ENCODE measurements at places on chromosomes 1 and 21.

GRCh38 chr1:20323613-20323920 is 32.9 kb downstream of the VWA5B1 start:
- no peak for DNase-seq

DNA sequence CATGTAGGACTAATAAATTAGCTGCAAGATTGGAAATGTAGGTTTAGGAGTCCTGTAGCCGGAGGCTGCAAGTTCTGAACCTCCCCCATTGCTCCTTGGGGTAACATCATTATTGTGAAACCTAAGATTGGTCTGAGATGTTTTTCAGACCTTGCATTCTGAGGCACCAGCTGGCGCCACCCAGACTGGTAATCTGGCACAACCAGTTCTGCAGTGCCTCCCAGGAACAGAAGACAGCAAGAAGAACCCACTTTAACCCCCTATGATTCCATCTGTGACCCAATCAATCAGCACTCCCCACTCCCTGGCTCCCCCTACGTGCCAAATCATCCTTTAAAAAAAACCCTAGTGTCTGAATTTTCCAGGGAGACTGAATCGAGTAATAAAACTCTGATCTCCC is 11.6 kb upstream of the DNAJC6 start:
- DNase-seq: no peak

DNA sequence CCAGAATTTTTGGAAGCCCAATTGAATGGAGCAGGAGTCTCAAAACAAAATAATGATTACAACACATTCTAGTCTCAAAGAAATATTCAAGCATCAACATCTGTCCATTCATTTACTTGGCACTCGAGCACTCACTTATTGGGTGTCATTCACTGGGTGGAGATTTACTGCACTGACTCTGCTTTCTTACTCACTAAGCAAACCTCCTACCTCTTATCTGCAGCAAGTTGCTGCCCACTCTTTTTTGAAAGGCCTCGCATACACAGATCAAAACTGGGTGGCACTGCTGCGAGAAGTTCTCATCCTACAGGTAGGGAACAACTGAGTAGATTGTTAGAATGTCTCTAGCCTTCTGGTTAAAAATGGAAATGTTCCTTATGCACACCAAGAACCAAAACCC is 18.0 kb downstream of the RHBDL2 start:
- DNase-seq: no peak

- no peak for DNase-seq
Measured at GRCh38 chr1:99676876-99677275, 31.0 kb downstream of the PALMD start.

DNA sequence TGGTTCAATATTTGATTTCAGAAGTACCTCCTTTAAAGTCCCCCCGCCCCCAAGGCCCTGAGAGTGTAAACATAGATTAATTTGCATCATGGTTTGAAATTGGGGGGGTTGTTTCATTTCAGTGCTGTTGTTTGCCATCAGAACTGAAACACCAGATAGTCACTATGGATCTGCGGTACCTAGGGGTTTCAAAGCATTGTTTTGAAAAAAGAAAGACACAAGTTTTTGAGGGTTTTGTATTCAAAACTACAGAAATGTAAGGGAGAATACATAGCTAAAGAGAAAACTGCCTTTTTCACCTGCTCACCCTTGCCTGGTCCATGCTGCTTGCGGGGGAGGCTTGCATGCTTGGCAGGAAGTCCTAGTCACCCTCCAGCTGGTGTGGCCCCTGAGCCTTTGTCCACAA is 59.3 kb downstream of the ACP6 start:
- no peak for DNase-seq

DNA sequence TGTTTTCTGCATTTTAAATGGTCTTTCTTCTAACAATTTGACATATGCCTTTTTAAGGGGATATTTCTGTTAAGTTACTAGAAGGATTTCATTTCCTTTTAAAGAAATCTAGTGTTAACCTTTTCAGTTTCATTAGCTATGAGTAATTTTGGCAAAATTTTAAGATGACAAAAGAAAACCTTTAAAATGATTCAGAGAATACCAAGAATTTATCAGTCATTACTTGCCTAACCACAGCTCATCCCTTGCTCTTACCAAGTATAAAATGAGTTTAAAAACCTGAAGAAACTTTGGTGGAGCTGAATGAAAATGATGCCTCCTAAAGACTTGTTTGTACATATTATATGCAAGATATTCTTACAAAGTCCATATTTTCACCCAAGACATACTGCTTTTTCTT is 101.7 kb downstream of the NEK7 start:
- no peak for DNase-seq

DNA sequence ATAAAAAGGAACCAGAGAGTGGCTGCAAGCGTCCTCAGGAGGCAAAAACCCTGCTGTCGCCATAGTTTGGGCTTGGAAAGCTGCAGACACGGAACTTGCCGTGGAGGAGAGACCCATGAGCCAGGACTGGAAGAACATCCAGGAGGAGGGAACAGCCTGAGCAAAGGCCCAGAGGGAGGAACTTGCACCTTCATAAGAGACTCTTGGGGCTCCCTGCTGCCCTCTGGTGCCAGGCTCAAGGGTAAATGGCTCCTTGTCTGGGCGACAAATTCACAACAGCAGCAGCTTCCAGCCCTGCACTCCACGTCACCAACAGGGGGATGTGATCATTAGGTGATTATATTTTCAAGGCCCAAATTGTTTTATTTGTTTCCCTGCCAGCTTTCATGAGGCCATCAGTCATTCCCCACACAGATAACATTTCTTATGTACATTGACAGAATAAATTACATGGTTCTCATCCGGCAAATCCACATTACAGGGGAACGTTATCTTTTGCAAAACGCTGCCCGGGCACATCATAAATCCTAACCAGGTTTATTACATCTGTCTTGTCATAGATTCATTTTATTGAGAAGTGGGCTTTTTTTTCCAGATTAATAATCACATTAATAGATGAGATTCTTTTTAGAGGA is 143.0 kb upstream of the GRIK3 start:
- no peak for DNase-seq

- DNase-seq: no peak
Measured at GRCh38 chr1:200265104-200265503, 144.7 kb downstream of the ZNF281 start.

- DNase-seq: no peak
Measured at GRCh38 chr1:212791261-212791675, 309 bp downstream of the NSL1 start.

DNA sequence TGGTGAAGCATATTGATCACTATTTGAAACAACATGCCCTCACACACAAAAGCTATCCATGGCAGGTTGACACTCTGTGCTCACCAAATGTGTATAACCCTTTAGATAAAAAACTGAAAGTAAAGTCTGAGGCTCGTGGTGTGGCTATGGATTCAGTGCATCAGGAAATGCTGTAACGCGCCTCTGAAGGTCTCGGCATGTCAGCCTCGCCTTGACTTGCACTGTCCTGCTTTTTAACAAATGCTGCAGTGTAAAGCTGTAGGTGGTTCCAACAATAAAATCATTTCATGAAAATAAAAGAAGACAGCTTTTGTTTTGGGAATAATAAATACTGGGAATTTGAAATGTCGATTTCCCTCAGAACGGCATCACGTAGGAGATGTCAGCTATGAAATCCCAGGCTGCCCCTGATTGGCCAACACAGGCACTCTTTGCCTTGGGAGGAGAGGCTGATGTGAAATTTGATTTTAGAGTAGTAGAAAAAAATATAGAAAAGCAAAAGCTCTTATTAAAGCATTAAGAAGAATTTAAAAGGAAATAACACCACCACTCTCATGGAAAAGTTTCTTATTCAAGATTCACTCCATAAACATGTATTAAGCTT is 168.2 kb downstream of the DSCAM start:
- no peak for DNase-seq

DNA sequence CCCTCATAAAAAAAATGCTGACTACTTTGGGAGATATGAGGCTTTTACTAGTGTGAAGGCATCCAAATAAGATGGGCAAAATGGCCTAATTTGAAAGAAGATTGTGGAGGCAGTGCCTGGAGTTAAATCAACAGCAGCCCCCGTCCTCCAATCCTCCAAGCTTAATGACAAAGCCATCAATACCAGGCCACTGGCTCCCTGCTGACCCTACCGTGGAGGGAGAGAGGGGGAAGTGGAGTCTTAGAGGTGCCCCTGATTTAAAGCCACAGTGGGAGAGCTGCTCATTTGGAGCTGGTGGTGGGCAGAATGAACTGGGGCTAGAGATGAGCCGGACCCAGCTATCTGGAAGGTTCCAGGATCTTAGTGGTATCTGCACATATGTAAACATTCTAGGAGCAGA is 24.3 kb upstream of the KNCN start:
- no peak for DNase-seq

- no peak for DNase-seq
Measured at GRCh38 chr1:22344851-22345560, 106.6 kb upstream of the ZBTB40 start.

DNA sequence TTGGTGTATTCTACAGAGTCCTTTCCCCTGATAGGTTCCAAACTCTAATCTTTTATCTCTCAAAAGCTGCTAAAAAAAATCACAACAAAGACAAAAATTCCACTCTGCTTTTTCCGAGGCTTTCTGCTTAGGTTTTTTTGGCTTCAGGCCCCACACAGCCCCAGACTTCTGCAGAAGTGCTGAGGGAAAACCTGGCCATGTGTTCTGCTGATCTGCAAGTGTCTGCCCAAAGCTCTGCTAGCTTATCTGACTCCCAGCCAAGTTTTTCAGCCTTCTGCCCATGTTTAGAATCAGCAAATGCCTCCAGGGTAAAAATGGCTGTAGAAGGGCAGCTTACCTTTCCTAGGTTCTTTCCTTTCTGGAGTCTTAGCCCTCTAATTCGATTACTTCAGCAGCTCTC is 28.4 kb downstream of the DISP3 start:
- DNase-seq: no peak

DNA sequence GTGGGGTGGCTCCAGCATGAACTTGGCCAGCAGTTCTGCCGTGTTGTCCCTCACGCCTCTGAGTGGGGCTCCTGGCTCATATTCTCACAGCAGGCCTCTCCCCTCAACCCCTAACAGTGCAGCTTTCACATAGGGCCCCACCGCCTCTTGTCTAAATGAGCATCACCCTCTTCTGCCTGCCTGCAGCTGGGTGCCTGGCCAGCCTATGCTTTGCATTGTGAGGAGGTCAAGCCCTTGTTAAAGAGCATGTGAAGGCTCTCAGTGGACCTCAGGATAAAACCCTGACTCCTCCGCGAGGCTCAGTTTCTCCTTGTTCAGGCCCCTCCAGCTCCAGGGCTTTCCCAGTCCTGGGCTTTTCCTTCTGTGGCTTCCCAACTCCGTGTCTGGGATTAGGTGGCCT is 34.8 kb downstream of the CRYAA start:
- DNase-seq: no peak

DNA sequence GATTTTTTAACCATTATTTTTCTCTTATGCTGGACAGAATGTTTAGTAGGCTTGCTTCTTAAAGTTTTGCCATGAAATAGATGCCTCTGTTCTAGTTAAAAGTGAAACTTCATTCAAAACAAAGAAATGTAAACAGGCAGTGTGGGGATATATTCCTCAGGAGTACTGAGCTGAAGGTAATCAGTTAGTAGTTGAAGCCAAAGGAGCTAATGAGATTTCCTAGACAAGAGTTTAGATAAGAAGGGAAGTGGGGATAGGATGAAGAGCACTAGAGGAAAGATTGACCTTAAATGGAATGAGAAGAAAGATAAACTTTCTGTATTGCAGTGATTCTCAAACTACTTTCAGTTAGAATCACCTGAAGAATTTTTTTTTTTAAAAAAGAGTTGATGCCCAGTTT is 23.9 kb downstream of the PRRC2C start:
- no peak for DNase-seq

DNA sequence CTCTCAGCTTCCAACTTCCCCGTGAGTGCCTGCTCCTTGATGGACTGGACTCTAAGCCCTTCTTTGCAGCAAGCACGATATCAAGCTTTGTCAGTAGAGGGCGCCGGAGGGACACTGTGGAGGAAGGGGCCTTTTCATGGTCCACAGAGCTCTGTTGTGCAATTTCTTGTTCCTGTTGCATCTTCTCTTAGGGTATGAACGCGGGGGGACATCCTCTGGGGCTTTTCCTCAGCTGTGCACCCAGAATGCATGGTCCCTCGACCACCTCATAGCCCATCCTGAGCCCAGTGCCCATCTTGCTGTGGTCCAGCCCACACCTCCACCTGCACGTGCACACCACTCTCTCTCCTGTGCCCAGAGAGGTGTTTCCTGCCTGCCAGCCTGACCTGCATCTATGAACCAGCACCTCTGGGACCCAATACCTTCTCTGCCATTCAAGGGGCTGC is 556.8 kb downstream of the PTPRU start:
- DNase-seq: peak; percentile 41

GRCh38 chr1:219902951-219903350 is 25.4 kb downstream of the SLC30A10 start:
- DNase-seq: no peak

GRCh38 chr1:221478050-221478949 is 263.6 kb downstream of the DUSP10 start:
- DNase-seq: no peak

DNA sequence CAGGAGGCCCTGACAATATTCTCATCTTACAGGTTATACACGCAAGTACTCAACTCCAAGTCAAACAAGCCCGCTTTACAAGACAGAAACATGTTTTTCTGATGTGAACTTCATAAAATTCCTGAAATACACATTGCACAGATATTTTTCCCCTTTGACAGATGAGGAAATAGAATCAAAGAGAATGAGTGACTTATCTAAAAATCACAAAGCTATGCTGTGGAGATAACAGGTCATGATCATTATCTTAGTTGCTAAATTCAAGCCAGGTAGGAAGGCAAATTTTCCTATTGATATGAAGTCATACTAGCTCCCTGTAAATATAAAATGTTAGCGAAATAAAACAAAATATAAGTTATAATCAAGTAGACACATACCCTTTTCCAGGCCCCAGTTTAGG is 18.3 kb downstream of the UBR4 start:
- no peak for DNase-seq

DNA sequence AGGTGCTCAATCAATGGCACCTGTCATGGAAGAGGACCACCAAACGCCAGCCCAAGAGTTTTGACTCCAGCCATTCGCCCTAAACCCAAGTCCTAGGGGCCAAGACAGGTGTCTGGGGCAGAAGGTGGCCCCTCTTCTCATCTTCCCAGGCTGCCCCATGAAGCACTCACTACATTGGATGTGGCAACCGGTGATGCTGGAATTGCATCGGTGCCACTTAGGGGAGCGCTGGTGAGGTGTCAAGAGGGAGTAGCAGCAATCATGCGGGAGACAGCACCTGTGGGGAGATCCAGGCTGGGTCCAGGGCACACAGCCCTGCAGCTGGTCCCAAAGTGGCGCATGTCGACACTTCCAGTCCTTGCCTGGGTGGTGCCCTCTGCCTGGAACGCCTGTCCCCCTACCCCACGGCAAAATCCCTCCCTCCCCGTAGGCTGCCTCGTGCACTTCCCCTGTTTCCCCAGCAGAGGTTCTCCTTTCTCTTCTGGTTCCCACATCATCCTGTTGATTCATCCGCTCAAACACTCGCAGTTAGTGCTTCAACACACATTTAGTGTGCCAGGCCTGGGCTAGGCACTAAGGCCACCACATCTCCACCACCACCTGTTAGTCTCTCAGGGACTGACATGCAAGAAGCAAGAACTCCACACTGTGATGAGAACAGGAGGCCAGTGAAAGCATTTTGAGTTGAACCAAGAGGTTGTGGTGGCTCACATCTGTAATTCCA is 18.5 kb downstream of the PLA2G2D start:
- DNase-seq: no peak

Data from ascending aorta (tissue), 2 donors.